Stimulated activated CD4-positive, alpha-beta T cell treated with anti-CD3 and anti-CD28 coated beads, Interleukin-1b, Interleukin-23, amount 100 ng/mL, for 4 hours (primary cell): ENCODE measurements at places on chromosomes 2 and 18.
A peak's percentile ranks its signal among the peaks of the same experiment; 100 is the strongest.

DNA sequence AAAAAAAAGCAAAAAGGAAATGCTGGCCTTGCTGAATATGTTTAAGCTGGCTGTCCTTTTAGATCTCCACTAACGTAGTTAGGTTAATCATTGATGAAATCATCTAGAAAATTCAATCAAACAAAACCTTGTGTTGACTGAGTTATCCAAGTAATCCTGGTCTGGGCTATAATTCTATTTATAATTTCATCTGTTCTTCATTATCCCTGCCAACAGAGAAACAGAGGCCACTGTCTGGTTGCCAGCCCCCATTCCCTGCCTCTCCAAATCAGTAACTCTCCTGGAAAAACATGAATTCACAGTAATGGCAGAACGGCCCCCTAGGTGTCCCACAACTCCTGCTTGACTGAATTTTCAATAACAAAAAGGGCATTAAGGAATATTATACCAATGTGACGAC, 24.6 kb downstream of the DOCK10 start:
- no peak for DNase-seq

DNA sequence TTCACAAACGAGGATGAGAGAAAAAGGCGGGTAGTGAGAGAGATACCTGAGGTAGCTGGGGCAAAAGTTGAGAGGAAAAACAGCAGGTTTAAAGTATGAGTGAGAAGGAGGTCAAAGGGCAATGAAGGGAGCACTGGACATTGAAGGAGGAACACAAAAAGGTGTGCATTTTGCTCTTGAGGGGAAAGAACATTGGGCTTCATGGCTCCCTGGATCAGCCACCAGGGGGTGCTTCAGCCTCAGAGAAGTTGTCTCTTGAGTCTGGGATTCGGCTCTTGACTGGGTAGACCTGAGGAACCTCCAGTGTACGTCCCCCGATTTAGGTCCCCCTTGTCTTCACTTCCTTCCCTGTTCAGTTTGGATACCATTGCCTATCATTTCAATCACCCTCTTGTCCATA, 128.5 kb downstream of the RAPGEF4 start:
- DNase-seq: peak; percentile 21

DNA sequence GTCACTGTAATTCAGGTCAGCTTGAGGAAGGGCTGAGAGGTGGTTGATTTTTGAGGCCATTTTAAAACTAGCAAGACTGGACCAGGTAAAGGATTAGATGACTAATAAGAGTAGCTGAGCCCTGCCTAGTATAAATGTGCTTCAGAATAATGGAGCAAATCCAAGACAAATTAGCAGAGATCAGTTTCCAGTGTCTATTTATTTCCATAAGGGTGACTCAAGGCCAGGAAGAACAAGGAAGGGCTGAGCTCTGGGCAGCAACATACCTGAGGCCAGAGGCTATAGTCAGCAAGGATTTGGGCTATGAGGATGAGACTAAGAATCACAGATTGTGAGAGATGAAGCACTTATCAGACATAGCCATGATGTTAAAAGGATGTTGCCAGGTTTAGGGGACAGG, 339.0 kb upstream of the LRRTM1 start:
- no peak for DNase-seq

- DNase-seq: no peak
Measured at GRCh38 chr18:24010673-24011072, 3.9 kb upstream of the TTC39C start.

DNA sequence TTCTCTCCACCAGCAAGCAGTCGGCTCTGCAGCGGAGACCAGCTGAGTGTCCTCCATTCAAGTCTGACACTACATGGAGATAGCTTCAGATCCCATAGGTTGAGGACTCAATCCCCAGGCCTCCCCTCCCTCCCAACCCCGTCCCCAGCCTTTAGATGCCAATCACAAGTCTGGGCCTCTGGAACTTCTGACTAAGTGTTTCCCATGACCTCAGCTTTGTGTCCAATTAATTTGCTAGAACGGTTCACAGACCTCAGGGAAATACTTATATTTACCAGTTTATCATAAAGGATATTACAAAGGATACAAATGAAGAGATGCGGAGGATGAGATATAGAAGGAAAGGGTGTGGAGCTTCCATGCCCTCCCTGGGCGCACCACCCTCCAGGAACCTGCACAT, 77.4 kb downstream of the MERTK start:
- DNase-seq: no peak

- no peak for DNase-seq
Measured at GRCh38 chr2:65144571-65144970, 14.7 kb upstream of the RAB1A start.

DNA sequence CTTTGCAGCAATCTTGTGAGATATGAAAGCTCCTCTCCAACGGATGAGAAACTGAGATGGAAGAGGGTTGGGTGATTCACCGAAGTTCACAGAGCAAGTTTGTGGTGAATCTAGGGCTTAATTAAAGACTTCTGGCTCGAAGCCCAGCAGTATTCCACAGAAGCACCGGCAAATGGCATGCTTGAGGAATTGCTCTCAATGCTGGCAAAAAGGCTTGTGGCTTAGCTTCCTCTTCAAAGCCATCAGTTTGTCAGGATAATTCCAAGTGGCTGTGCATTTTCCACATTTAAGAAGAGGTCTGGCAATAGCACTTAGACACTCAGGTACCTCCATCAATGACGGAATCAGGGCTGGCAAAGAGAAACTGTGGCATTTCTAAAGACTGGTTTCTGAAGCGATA, 98.7 kb upstream of the SLC66A3 start:
- DNase-seq: no peak

DNA sequence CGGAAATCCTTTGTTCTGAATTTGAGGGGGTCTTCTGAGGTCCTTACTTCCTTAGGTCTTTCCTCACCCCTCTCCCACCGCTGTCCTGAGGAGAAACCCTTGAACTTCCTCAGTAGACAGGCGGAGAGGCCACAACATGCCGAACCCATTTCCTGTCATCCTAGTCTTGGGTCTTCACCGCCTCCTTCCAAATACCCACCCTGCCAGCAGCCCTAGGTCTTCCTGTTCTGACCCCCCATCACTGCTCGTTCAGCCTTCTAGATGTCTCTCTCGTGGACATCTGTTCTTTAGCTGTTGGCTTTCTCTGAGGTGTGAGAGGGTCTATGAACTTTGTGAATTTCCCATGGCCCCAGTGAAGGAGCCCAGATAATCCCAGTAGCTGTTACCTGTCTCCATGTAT, 27.2 kb upstream of the CYP27A1 start:
- DNase-seq: no peak

DNA sequence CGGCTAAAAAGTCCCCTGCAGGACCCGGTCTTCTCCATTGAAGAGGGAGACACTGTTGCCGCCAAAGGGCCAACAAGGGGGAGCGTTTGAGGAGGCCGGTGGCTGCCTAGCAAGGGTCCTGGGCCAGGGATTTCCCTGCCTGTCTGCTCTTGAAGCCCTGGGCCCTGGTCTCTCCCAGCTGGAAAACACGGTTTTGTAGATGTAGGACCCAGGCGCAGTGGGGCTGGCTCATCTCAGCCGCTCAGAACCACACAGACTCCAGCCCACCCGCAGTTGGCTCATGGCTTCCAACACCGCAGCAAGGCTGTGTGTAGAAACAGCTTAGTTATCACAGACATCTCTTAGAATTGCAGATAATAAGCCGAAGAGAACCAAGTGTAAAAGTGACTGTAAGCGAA, 57.1 kb upstream of the TWIST2 start:
- DNase-seq: no peak

- no peak for DNase-seq
Measured at GRCh38 chr2:134468776-134469175, 214.9 kb downstream of the MGAT5 start.

DNA sequence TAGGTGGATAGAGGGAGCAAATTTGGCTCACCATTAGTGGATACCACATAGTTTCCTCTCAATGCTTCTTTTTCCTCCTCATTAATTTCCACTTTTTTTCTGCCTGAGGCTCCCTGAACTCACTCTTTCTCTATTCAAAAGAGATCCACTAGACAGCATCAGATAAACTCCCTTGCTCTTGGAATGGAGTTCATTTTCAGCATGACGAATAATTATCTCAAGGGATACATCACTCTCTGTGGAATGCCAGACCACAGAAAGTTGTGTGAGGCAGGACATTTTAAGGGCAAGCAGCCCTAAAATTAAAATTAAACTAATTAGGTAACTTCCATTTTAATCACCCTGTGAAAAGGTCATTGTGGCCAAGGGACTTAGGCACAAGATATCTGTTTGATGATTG, 1920.1 kb upstream of the CELF4 start:
- no peak for DNase-seq

- no peak for DNase-seq
Measured at GRCh38 chr2:43355399-43355798, 129.0 kb upstream of the ZFP36L2 start.

DNA sequence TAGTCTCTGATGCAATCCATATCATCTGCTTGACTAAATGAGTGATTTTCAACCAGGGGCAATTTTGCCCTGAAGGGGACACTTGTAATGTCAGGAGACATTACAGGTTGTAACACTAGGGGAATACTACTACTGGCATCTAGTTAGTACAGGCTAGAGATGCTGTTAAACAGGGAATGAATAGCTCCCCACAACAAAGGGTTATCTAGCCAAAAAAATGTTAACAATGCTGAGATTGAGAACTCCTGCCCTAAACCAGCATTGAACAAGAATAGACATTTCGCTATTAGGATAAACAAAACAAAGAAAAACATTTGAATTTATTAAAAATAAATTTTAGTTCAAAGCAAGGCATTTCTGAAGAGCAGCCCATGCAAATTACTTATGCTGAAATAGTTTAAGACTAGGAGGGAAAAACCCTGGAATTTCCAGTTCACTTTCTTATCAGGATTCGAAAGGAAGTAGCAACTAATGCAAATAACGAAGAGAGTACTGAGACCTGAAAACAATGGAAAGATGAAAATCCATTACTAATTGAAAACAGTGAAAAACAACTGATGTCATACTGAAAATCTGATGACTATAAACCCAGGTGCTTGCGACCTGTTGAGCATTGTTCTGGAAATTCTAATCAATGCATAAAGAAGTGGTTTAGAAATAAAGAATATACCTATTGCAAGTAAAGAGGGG, 53.1 kb downstream of the CAB39 start:
- no peak for DNase-seq

DNA sequence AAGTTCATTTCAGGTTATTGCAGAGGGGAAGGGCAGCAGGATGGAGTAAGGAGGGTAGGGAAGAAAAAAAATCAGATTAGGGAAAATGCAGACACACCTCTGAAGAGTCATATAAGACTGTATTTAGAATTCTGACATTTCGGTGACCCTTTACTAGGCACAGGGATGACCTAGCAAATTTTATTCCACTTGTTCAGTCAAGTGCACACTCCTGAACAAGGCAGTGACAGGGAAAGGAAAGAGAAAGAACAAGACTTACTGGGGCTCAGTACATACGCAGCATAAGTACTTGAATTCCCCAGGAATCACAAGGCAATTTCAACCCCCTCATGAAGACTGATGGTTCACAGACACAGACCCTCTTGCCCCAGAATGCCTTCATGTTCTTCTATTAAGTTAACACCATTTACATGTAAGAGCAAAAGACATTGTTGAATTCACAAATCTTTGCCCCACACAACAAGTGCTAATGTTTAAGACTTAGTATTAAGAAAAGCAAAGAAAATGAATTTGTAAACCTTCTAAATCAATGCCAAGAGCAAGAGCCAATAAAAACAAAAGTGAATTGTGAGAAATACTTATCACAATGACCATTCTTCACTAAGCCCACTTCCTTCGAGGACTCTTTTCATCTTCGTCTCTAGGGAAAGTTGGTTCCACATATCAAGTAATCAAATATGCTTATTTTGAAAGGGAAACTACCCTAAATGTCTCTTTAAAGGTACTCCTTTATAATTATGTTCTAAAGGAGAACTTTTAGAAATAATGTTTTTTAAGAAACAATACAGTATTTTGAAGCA, 47.0 kb downstream of the COBLL1 start:
- no peak for DNase-seq

DNA sequence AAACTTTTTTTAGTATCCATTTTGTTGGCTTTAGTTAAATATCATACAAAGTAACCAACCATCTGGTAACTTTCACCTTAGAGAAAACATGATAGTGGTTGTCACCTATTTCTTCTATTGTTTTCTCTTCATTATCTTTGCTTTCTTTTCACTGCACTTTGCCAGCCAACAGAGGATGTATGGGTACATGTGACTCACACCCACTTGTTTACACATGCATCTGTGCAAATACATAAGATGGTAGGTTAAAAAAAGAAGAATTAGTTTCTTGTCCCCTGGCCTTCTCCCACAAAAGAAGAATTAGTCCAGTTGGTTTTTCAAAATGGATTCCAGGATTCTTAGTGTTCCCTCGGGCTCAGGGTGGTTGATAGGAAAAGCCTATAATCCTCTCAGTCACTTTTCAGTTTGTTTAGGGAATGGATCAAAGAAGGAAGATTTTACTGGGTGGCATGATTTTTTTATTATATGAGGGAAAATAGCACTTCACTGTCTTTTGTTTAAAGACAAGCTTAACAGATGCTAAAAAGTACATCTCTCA, 46.6 kb downstream of the CDK15 start:
- no peak for DNase-seq

DNA sequence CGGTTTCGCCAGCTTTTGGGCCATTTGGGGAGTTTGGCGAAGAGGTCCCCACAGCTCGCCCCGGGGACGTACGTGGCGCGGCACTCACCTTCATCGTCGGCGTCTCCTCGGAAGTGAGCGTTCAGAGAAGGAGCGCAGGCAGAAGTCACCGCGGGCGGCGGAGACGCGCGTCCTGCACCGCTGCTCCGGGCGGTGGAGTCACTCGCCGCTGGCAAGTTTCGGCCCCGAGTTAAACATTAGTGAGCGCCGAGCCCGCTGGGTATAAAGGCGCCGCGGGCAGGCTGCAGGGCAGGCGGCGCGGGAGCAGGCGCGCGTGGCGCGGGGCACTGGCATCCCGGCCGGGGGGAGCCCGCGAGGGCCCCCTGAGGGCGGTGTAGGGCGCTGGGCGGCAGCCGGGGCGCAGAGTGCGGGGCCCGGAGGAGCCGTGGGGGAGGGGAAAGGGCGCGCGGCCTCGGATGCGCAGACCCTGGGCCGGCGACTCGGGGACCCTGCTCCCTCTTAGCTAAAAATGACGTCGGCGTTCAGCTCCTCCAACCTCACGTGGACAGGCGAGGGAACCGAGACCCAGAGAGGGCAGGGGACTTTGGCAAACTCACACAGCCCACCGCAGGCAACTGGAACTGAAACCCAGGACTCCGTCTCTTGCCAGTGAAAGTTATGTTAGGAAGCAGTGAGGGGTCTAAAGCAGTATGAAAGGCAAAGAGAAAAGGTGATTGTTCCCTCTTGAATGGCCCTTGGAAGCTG, at the start of gene DPP4:
TSS of gene DPP4 (minus strand) at position 328 of the 744 bp plus-strand sequence. CDS start at position 94, 234 bp downstream.
- DNase-seq: peak; percentile 45

DNA sequence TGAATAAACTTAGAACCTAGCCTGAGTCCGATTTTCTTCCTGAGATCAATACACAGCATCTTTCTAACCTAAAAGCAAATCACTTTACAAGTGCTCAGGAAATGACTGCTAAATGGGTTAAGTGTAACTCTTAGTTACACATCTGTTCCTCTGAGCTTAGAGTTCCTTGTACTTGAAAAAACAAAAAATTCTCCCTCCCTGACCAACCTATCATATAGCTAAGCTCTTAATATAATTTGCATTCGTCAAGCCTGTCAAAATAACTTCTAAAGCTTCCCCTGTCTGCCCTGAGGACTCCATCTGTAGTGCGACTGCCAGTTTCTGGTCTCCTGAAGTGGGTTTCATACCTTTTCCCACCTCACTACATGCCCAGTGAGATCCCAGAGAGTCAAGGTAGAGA, 190.4 kb downstream of the NCK2 start:
- no peak for DNase-seq

GRCh38 chr2:205680067-205680466, 2.2 kb upstream of the NRP2 start:
- peak; percentile 35 for DNase-seq
